ENCODE measurements at places on chromosomes 12 and 14.

DNA sequence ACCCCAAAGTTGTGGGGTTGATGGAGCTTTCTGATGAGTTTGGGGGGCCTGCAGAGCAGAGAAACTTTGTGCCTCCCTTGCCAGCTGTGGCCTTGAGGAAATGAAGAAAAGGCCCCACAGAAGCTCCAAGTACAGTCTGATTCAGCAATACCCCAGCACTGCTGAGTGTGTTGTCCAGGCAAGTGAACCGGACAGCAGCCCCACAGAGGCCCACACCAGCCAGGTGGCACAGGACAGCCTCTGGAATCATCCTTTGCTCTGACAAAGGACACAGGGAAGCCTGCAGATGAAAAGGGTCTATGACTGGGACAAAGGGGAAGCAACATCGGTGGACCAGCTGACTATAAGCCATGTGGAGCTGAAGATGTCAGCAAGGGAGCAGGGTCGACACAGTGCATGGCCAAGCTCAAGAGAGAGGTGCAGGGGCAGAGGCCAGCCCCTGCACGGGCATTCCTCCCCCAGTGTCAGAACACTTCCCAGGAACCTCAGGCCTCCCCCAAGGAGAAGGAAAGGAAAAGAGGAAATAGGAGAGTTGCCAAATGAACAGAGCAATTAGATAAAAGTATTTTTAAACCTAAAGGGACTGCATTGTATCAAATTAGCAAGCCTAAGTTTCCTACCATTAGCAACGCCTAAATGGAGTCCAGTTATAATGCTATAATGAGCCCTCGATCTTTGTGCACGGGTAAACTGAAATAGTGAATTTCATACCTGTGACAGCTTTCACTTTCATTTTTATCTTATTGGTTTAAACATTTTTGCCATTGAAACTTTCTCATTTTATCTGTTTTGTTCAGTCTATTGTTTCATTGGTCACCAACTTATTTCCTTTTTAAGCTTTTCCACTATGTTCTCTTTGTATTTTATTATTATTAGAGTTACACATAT, 46.3 kb upstream of the PTGDR start:
- DNase-seq = no peak

GRCh38 chr12:95956557-95957145, 13.5 kb downstream of the AMDHD1 start:
- no peak for DNase-seq

GRCh38 chr12:113245695-113246477, 24.6 kb downstream of the TPCN1 start:
- DNase-seq = peak; percentile 69

DNA sequence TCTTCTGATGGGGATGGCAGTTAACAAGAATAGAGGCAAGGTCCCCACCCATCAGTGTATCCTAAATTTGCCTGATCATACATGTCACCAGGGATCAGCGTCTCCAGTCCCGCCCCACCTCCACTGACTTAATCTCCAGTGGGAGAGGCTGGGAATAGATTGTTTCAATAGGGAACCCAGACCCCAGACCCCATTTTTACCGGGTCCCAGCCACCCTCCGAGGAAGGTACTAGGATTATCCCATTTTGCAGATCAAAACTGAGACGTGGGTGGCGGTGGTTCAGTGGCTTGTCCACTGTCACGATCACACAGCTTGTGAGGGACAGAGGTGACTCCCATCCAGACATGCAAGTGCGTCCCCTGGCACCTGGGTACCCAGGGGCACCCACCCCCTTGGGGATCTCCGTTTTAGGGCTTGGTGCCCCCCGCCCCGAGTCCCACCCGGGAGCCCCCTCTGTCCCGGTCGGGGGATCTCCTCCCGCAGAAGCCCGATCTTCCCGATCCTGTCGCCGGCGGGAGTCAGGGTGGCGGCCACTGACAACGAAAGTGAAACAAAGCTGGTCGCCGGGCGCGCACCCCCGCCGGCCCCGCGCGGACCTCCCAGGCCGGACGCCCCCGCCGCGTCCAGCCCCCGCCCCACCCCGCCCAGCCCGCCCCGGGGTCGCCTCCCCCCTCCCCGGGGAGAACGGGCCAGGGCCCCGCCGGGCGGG, 523 bp downstream of the WSB2 start:
- DNase-seq = no peak

DNA sequence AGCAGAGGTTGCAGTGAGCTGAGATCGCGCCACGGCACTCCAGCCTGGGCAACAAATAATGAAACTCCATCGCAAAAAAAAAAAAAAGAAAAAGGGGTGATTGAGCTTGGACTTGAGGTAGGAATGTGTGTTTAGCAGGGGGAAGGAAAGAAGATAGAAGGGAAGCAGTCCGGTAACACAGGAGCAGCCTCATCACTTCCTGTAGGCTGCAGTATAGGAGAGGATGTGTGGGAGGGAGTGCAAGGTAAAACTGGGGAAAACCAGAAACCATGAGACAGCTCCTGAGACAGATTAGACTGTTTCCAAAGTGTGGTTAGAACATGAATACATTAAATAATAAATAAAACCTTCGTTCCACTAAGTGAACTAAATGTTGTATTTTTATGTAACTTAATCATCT, 49.2 kb downstream of the FGD4 start:
- DNase-seq = no peak

- no peak for DNase-seq
Measured at GRCh38 chr14:67537736-67538135, 4.6 kb downstream of the PLEKHH1 start.

DNA sequence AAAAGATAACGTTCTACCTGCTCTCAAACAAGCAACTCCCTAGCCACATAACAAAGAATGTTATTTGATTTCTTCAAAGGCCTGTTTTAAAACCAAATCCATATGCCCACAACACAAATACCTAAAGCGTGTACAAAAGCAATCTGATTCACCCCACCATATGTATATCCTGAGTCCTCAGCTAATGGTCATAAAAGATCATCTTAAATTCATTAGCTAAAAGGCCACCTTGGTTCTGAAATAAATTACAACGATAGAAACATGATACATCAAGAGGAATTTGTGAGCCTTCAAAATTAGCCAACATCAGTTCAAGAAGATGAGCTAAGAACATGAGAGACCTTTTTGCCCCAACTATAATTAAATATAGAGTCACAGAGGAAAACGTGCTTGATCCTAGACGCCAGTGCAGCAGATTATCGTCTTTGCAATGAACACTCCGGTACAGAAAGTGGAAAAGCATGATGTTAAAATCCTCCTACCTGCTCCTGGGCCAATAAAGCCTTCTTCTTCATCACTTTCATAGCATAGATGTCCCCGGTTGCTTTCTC, 20.0 kb downstream of the CIT start:
- DNase-seq = no peak

DNA sequence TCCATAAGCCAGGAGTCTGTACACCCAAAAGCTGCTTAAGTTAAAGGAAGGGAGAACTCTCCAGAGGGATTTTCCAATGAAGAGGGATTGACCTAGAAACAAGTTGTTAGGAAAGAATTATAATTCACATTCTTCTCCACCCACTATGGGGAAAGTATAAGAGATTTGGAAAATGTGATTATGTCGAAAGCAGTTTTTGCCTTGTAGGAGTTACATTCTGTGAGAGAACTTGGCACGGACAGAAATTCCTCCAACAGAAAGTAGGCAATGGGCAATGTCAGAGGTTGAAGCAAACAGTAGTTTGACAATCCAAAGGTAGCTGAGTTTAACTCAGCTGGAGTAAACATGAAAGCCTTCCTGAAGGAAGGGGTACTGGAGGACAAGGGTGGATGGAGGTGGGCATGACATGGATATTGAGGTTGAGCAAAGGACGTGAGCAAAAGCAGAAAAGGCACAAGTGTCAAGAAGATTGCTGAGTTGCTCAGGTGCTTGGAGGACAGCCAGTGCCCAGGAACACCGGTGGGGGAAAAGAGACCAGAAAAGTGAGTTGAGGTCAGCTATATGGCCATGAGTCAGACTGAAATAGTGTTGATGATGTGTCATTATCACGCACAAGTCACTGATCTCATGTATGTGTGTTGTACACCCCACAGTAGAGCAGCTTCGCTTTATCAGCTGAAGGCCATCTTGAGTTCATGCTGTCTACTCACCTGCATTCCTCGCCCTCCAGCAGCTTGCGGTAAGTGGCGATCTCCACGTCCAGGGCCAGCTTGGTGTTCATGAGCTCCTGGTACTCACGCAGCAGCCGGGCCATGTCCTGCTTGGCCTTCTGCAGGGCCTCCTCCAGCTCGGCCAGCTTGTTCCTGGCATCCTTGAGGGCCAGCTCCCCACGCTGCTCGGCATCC, 4.0 kb downstream of the KRT5 start:
- no peak for DNase-seq

DNA sequence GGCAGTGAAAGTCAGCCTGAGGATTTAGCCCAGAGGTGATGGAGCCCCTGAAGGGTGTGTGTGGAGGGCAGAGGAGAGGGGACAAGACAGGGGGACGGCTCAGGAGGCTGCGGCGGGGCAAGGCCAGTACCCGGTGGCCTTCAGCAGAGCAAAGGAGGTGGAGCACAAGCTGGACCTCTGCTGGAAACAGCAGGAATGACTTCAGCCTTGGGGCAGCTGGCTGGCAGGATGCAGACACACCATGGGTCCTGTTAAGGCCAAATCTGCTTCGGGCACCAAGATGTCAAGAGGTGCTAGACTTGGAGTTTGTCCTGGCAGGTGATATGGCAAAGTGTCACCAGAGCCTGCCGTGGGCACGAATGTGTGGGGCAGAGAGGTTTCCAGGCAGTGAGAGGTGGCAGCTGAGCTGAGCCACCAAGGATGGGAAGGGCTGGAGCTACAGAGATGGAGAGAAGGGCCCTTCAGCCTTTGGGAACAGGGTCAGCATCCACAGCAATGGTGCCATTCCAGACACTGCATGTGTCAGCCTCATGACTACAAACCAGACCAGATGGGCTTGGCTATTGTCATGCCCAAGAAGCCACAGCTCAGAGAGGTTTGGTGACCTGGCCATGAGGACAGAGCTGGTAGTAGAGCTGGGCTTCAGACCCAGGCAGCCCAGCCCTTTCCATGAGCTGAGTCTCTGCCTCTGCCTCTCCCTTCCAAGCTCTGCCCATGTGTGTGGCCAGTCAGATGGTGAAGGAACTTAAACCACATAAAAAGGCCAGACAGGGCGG, 91.9 kb downstream of the LGMN start:
- no peak for DNase-seq

- DNase-seq = peak; percentile 74
Measured at GRCh38 chr14:100078997-100079725, 13.9 kb downstream of the EVL start.

DNA sequence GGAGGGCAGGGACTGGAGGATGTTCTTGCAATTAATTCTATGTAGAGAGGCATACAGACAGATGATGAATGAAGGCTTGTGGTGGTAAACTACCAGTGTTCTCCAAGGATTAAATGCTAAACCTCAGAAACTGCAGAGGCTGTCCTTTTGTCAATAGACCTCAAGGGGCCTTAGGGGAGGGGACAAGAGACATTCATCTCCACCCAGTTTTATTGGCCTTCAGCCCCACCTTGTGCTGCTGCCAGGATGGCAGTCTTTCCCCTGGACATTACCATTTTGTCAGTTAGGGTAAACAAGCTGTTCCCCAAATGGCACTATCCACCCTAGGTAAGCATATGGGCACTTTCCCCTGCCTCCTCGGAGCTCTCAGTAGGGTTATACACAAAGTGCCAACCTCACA, 4.9 kb upstream of the SMAGP start:
- DNase-seq = no peak

GRCh38 chr14:89724628-89724960, 229.9 kb downstream of the EFCAB11 start:
- no peak for DNase-seq

- DNase-seq = no peak
Measured at GRCh38 chr12:112971248-112971647, 7.1 kb upstream of the OAS2 start.

- no peak for DNase-seq
Measured at GRCh38 chr14:56131865-56132833, 13.9 kb downstream of the PELI2 start.

DNA sequence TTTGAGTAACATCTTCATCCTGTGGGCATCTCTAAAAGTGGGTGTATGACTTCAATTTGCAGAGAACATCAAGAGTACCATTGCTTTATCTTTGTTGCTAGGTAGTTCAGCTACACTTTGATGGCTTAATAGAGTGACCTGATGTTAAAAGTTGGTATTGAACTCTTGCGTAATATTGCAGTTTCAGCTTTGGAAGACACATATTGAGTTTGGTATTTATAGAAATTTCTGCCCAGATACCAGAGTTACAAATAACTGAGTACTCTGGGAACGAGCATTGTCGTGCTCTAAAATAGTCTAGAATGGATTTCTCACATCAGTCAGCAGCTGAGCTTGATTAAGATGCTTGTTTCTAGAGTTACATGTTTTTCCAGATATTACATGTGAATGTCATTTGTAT, 24.8 kb upstream of the AKAP5 start:
- DNase-seq = peak; percentile 17

DNA sequence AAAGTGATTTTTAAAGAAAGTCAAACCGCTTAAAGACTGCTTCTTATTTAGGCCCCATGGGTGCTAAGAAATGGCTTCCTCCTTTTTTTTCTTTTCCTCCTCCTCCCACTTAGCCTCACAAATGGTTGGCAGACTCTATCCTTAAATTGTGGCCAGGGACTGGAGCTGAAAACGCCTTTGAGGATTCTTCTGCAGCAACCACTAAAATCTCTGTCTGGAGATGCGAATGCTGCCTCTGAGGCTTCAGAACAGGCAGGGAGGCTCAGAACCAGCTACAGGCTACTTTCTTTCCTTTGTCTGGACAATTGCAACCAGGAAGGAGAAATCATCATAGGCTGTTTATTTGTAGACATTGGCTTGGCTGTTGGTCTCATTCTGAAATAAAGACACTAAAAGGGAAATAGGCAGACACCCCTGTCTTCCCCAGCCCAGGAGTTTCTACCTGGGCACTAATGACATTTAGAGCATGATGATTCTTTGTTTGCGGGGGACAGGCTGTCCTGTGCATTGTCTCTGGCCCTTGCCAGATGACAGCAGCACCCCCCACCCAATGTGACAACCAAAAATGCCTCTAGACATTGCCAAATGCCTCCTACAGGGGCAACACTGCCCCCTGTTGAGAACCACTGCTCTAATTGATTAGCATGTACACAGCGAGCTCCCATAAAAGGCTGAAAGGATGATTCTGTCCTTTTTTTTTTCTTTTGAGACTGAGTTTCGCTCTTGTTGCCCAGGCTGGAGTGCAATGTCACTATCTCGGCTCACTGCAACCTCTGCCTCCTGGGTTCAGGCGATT, 50.3 kb downstream of the MAP1LC3B2 start:
- no peak for DNase-seq

DNA sequence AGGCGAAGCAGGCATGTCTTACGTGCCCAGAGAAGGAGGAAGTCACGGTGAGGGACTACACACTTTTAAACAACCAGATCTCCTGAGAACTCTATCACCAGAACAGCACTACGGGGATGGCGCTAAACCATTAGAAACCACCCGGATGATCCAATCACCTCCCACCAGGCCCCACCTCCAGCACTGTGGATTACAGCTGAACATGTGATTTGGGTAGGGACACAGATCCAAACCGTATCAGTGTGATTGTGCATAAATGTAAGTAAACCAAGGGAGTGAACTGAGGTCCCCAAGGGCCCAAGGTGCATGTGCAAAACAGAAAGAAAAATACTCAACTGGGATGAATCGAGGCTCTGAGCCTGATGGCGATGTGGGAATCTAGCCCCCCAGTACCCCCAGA, 134.2 kb downstream of the DICER1 start:
- DNase-seq = no peak

GRCh38 chr12:39173726-39174125, 268.3 kb upstream of the CPNE8 start:
- DNase-seq = no peak

- DNase-seq = no peak
Measured at GRCh38 chr14:70642303-70643235, 853 bp downstream of the TTC9 start.

Data from AG09309 (cell line).